ENCODE measurements at places on chromosomes 11 and 22.

GRCh38 chr22:19554834-19555404 is 30.7 kb upstream of the CLDN5 start:
- no peak for DNase-seq

GRCh38 chr11:87224486-87224885 is 186.8 kb downstream of the TMEM135 start:
- no peak for DNase-seq

GRCh38 chr11:46543564-46543963 is 50.3 kb downstream of the AMBRA1 start:
- no peak for DNase-seq

- no peak for DNase-seq
Measured at GRCh38 chr11:123318623-123319022, 111.4 kb upstream of the GRAMD1B start.

DNA sequence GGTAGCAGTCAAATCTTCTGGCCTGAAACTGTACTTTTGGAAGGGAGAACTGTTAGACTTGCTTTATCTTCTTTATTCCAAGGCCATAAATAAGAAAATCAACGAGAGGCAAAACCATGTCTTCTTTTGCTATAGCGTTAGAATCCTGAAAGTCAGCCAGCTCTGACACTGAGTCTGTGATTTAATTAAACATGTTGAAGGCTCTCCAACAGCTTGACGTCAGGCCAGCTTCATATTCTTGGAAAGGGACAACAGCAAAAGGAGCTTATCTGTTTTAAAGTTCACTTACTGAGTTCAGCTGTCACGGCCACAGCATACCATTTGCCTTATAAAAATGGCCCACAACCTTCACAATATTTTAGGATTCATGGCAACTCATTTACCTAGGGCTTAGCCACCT is 131.0 kb upstream of the LDLRAD3 start:
- DNase-seq, result no peak

GRCh38 chr11:64772303-64773018 is 5.9 kb downstream of the SF1 start:
- no peak for DNase-seq

DNA sequence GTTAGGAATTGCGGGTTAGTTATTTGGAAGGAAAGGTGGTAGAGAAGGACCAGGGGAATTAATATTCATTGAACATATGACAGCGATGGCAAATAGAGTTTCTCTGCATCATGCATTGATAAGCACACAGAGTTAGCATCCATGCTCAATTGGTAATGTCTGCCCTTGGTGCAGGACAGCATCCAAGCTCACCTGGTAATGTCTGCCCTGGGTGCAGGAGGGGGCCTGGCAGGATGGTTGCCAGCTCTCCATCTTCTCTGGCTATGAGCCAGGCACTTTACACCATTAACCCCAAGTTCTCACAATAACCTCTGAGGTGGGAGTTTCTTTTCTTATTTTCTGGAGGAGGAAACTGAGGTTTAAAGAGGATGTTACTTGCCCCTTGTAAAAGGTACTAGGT is 50.4 kb upstream of the RBFOX2 start:
- no peak for DNase-seq

DNA sequence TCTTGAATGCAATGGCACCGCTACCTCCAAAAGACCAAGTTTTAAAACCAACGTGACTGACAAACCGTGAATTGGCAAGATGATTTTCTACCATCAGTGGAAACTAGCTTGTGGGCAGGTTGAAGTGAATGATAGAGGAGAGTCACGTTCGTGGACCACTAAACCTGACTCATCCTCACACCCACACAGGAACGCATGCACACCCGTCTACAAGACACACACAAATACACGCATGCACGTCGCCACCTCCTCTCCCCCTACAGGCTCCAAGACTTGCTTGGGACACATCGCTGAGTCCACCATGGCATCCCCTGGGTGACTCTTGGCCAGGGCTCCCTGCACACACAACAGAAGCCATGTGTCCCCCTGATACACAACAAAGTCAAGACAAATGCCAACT is 14.4 kb downstream of the TMPRSS6 start:
- DNase-seq, result no peak

GRCh38 chr11:17725174-17725573 is 5.8 kb downstream of the MYOD1 start:
- DNase-seq, result no peak

GRCh38 chr11:84292955-84293354 is 1006.8 kb upstream of the CCDC90B start:
- no peak for DNase-seq

- DNase-seq, result no peak
Measured at GRCh38 chr11:1121813-1122663, 35.7 kb upstream of the MUC5AC start.

DNA sequence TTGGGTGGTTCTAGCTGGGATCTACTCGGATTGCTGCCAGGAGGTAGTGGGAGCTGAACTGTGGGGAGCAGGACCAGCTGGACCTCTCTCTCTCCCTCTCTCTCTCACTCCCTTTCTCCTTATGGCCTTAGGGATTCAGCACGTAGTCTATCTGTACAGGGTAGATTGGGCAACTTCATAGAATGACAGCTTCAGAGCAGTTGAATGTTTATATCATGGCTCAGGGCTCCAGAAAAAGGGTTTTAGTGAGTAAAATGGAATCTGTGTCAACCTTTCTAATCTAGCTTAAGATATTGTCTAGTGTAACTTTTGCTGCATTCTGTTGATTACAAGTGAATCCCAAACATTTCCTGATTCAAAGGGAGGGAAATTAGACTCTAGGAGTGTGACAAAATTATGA is 127.7 kb upstream of the PDGFD start:
- DNase-seq, result no peak

DNA sequence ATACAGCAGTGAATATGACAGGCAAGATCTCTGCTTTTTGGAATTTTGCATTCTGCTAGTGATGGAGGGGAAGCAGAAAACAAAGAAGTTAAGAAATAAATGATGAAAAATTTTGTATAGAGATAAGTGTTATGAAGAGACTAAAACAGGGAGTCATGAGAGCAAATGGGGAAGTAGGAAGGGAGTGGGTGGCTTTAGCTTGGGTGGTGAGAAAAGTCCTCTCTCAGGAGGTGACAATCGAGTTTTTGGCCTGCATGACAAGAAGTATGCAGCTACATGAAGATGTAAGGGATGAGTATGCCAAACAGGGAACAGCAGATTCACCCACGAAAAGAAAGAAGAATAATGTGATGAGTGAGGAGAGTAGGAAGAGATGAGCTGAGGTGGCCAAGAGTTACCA is 80.7 kb upstream of the MPPED2 start:
- no peak for DNase-seq

GRCh38 chr11:67705264-67705663 is 30.8 kb upstream of the ALDH3B2 start:
- no peak for DNase-seq

- no peak for DNase-seq
Measured at GRCh38 chr11:128530118-128531074, 57.0 kb downstream of the ETS1 start.

- DNase-seq, result no peak
Measured at GRCh38 chr11:116421529-116422185, 351.1 kb downstream of the BUD13 start.

DNA sequence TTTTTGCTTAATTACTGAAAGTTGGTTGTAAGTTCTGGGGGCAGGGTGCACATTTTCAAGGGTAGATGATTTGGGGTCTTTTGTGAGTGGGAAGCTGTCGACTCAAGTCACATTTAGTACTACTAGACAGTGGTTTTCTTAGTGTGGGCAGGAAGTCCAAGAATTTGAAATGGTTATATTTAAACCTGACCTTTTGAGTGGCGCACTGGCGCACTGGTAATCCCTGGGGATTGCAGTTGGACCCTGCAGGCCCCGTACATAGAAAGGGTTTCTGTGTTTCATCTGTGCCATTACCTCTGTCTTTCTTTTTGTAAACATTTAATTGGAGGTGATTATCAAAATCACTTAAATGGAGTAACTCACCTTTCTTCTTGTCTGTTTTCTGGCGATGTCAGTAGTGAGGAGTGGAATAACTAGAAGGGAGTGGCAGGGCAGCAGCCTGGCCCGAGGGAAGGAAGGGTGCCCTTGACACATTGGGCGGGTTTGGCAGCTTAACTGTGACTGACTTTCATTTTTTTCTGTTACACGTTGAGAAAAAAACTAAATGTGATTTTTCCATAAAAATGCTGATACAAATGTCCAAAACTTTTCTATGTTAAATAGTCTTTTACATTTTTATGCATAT is 101.8 kb upstream of the GAL start:
- no peak for DNase-seq

DNA sequence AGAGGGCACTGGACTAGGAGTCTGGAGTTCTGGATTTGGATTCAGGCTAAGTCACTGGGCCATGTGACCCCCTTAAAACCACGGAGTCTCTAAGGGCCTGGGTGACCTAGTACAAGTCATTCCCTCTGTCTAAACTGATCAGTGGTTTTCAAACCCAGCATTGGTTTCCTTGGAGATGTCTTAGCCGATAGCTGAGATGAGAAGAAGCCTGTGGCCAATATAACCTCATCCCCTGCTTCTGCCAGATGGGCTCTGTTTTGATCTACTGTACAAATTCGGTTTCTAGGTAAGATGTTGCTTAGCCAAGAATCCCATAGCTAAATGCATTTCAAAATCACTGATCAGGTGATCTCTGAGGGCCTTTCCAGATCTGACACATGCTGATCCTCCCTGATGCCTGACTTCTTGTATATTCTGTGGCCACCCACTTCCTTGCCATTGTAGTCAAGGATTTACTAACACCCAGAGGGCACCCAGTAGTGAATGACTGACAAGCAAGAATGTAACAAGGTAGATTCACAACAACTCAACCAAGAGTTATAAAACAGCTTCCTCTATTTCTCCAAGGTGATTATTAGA is 53.1 kb downstream of the GALNT18 start:
- no peak for DNase-seq

DNA sequence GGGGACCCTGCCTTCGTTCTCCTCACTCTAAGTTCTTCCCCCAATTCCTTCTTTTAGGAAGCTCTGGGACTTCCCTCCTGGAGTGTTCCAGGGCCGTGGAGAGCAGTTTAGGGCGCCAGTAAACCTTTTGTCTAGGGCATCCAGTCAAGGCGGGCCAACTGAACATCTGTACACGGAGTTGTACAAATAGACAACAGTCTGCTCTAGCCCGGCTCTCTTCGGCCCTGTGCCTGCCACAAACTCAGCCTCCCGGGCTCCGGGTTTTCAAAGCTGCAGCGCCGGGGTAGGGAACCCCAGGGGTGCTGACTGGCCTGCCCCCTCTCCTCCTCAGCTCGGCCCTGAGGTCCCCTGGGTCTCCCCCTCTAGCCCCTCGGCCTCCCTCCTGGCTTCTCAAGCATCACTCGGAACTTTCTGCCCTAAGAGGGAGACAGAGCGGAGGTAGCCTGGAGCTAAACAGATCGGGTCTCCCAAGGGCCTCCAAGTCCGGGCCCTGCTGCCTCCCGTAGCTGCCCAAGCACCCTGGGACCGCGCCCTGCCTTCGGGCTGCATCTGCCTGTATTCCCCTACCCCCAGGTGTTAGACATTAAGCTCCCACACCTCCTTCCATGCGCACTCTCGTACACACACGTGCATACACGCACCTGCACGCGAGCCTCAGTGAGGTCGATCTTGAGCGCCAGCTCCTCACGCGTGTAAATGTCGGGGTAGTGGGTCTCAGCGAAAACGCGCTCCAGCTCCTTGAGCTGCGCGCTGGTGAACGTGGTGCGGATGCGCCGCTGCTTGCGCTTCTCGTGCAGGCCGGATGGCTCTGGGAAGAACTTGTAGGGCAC is 3.3 kb downstream of the PHOX2A start:
- no peak for DNase-seq

DNA sequence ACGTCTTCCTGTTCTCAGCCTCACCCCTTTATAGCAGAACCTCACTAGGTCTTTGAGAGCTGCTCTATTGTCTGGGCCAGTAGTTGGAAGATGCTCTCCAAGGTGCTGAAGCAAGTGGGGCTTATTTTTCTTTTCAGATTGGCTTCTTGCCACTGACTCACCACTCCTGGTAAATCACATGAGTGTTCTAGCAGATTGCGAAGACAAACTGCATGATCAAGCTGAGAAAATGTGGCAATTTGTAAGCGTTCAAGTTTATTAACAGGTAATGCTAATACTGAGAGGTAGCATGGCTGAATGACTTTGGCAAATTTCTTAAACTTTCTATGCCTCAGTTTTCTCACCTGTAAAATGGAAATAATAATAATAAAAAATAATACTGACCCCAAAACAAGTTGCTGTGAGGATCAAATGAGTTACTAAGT is 59.2 kb downstream of the CACNG2 start:
- no peak for DNase-seq

DNA sequence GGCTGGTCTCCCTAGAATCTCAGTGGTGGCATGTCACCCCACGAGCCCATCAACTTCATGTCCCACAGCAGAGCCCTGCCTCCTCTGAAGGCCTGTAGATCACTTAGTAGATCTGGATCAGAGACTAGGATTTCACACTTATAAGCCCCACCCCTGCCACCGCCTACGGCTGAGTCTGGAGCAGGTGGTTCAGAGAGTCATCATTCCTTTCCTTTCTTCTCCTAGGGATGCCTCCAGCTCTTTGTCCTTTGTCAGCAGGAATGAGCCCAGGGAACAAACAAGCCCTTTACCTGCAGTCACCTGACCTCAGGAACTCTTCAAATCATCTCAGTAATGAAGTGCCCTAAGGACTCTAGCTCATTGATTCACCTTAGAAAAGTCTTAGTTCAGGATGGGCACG is 37.8 kb downstream of the SCGB1A1 start:
- DNase-seq, result no peak

- no peak for DNase-seq
Measured at GRCh38 chr22:47351836-47352579, 589.6 kb downstream of the TBC1D22A start.

GRCh38 chr11:108562746-108563581 is 30.6 kb downstream of the EXPH5 start:
- DNase-seq, result no peak

- no peak for DNase-seq
Measured at GRCh38 chr11:117563556-117563955, 233.5 kb downstream of the DSCAML1 start.

DNA sequence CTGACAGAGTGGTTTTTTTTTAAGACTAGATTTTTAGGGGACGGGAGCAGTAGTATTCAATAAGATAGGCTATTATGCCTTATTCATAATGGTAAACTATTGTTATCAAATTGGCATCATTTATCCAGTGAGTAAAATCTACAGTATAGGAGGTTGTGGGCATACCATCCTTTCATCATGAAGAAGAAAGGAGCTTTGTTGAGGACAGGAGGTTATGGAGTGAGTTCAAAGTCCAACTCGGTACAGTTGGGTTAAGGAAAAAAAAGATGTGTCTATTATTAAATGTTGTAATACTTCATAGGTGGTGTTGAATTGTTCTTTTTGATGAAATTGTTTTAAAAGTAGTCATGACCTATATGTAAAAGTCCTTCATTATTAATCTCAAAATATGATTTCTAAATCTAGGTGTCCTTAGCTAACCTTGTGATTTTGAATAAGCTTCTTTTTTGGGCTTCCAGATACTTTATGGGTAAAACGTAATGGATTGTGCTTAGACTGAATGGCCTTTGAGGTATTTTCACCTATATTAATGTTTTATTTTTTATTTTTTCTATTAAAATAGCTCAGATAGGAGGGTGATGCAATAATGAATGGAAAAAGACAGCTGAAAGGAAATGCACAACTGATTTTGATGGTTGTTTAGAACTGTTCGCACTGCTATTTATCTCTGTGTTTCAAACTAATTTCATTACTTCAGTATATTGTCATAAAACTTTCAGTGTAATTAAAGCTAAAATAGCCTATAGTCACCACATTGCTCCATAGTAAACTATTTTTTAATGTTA is 15.3 kb upstream of the CNTF start:
- DNase-seq, result no peak

GRCh38 chr11:127506647-127507046 is 506.1 kb upstream of the KIRREL3 start:
- DNase-seq, result no peak
